RCC 7860 (cell line): ENCODE measurements at places on chromosomes 11 and 22.

GRCh38 chr11:16280256-16280682 is 76.1 kb downstream of the SOX6 start:
- DNase-seq = no peak

DNA sequence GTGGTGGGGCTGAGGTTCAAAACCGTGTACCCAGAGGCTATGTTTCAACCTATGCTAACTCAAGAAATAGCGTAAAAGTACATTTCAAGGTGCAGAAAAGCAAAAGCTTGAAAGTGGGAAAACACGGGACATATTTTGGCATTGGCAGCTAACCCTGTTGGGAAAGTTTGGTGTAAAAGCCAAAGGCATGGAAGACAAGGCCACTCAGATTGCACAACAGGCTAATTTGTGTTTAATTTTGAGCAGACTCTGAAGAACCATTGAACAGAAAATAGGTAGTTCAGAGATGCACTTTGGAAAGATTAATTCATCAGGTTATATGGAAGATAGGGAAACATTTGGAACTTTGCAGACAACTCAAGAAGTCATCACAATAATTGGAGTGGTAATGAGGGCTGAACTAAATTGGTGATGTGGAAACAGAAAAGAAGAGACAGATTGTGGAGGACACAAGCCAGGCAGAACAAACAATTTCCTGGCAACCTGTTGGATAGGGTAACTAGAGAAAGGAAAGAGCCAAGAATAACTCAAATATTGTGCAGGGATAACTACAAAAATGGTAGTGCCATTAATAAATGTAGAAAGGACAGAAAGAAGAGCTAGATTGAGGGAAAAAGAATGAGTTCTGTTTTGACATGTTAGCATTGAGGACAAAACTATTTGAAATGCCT is 140.5 kb upstream of the PGR start:
- no peak for DNase-seq

DNA sequence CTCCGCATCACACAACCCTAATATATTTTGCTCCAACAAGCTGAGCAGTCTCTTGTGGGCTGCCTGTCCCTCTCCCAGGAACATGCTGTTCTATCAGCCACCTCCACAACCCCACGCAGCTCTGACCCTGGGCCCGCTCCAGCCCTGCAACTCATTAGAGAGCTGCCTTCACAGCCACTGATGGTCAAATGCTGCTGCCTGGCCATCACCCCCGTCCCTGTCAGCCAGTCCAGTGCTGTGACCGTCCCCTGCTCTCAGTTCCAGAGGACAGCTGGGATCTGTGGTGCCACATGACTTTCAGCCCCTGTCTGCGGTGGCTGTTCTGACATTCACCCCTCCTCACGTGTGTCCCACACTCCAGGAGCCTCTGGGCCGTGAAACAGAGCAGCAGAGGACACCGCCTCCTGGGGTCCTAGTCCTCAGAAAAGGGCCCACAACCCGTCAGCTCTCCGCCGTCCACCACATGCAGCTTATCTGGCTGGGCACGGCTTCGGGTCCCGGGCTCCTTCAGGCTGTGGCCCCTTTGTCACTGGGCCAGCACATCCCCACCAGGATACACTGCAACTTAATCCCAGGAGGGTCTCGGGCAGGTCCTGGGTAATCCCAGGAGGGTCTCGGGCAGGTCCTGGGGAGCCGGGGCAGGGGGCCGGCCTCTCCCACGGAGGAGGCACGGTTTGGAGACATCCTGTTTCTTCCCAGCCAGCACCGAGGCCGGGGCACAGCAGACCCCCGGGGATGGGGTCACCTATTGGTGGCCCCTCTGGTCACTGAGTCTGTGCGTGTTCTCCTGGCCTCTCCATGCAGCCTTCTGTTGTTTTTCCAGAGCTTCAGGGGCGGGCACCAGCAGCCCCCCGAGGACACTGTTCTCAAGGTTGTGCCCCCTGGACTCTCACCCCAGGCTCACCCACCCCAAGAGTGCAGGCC is 15.1 kb downstream of the CRELD2 start:
- DNase-seq = no peak

- DNase-seq = no peak
Measured at GRCh38 chr11:14149683-14150082, 187.2 kb downstream of the SPON1 start.

GRCh38 chr11:9700105-9700801 is 36.4 kb downstream of the SWAP70 start:
- DNase-seq = no peak

DNA sequence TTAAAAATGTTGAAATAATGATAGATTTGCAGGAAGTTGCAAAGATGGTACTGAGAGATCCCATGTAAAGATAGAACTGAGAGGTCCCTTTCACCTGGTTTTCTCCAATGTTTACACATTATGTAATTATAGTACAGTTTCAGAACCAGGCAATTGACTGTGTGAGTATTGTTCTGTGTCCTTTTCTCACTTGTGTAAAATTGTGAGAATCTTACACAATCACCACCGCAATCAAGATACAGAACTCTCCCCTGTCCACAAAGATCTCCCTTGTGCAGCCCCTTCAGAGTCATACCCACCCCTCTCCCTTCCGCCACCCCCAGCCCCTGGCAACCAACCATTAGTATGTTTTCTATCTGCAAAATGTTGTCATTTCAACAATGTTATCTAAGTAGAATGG is 119.8 kb upstream of the NAV2 start:
- no peak for DNase-seq

- DNase-seq = no peak
Measured at GRCh38 chr11:7275133-7275532, 23.4 kb downstream of the SYT9 start.

DNA sequence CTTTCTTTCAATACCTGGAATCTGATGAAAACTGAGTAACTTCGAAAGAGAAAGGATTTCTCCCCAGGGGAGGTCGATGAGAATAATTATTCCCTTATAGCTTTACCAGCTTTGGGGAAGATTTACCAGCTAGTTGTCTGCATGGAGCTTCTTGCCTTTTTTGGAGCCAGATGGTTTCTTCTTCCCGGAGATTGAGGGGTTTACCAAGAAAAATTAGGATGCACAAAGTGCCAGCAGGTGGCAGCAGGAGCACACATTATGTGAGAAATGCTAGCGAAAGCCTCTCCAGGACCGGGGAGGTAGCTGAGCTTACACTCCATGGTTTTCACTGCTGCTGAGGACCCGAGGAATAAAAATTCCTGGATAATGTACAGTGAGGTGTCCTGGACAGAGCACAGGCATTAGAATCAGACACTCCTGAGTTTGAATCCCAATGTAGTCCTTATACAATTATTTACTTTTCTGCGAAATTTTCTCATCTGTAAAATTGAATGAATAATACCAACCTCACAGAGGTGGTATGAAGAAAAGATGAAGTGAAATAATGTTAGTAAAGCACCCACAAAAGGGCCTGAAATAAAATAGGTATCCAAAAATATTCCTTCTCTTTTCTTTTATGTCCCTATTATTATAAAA is 46.0 kb upstream of the PARVA start:
- DNase-seq = peak; percentile 50

- no peak for DNase-seq
Measured at GRCh38 chr22:50581950-50582492, 628 bp downstream of the CHKB start.

DNA sequence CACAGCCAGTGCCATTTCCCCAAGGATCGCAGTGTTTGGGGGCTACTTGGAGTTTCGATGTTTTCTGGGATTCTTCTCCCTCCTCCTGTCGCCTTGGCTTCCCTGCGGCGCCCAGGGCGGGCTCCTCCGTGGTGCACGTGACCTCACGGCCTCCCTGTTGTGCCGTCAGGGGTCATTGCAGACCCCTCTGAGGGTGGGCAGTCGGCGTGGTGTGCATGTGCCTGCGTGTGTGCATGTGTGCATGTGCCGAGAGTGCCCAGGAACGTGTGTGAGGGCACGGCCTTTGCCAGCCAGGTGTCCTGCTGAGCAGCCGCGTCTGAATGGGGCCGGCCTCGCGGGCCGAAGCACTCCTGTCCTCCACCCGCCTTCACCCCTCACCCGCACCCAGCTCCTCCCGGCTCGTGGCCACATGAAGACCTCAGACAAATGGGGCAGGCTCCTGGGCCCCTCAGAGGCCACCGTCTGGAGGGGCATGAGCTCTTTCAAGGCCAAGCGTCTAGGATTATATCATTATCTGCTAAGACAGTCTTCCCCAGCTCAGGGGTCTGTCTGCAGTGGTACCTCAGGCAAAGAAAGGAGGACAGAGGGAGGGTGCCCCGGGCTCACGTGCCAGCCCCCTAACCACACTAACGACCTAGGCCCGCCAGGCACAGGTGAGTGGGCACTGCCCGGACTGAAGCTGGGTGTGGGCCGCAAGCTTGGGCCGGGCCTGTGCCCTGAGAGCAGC is 9.4 kb upstream of the MRPL23 start:
- no peak for DNase-seq

- DNase-seq = no peak
Measured at GRCh38 chr11:1471736-1472135, 14.8 kb downstream of the MOB2 start.

DNA sequence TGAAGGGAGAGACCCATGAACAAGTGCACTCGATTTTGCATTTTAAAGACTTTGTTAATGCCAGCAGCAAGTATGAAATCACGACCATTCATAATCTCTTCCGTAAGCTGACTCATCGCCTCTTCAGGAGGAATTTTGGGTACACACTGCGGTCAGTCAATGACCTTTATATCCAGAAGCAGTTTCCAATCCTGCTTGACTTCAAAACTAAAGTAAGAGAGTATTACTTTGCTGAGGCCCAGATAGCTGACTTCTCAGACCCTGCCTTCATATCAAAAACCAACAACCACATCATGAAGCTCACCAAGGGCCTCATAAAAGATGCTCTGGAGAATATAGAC is 5.9 kb downstream of the SERPIND1 start:
- DNase-seq = no peak

DNA sequence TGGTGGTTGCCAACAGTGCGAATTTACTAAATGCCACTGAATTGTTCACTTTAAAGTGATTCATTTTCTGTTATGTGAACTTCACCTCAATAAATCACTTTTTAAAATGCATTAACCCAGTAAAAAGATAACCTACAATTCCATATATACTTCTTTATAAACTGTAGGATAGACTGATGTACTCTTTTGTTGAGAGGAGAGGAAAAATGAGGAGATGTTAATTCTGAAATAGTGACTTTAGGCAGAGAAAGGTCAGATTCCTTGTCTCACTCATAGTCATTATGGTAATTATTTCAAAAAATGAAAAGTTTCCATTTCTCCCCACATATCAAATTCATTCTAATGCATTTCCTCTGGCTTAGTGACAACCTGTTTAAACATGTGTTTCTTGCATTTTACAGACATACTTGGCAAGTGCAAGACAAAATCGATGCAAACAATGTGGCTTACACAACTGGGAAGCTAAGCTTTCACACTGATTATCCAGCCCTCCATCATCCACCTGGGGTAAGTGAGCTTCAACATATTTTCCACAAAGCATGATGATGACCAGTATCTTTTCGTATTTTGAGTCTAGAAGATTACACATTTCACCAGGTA is 74.5 kb downstream of the BBOX1 start:
- no peak for DNase-seq

- no peak for DNase-seq
Measured at GRCh38 chr11:123316003-123316402, 114.1 kb upstream of the GRAMD1B start.

DNA sequence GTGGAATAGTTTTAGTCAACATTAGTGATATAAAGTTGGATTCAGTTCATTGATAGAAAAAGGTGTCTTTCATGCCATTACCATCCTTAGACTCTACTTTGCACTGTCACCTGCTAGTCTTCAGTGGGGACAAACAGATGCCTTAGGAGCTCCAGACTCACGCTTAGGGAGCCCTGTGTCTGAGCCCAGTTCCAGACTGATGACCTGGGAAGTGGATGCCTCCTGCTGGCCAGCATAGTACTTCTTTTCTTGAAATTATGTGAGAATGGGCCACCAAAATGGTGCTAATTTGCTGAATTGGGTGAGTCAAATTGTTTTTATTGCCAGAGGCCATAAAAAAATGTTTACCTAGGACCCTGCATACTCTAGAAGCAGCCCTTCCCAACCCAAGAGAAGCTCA is 53.9 kb downstream of the NOX4 start:
- no peak for DNase-seq

DNA sequence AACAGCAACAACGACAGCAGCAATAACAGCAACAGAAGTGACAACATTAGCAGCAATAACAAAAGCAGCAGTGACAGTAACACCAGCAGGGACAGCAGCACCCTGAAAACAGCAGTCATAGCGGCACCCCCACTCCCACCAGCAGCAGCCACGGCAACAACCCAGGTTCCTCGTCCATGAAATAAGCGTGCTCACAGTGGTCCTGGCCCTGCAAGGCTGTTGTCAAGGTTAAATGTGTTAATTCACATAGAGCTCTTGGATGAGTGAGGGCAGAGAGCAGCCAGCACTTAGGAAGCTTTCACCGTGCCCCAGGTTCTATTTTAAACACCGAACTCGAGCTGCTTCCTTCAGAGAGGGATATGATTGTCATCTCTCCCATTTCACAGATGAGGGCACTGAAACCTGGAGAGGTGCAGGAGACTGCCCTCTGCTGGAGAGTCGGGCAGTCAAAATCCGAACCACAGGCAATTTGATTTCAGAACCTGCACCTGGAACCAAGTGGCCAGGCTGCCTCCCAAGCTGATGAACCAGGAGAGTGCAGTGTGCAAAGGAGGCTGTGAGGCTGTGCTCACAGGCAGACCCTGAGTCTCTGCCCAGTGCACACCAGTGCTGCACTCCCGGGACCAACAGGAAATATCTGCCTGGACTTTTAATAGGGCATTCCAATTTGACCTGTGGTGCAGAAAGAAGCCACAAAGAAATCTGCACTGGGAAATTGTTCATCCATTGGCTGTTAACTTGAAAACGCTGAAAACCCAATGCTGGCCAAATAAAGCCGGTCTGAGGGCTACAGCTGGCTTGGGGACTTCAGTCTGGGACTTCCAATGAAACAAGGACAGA is 22.9 kb upstream of the FGF3 start:
- no peak for DNase-seq

DNA sequence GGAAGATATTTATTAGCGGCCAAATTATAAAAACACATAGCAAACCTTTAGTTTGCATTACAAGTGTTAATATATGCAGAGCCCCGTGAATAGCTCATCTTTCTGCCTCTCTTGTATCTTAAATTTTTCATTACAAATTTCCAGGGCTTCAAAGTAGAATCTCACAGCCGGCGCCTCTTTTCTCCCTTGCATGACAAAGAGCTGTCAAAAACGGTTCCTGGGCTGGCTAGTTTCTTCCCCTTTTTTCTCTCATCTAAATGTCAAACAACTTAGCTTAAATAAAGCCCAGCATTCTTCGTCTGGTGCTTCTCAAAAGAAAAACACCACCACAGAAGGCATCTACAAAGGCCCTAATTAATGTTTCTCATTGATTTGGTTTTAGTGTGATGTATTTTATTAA is 253.0 kb downstream of the INSC start:
- no peak for DNase-seq
